ENCODE measurements at places on chromosomes 3 and 15.

- DNase-seq = no peak
Observed at GRCh38 chr3:108088697-108089096, 2.1 kb downstream of the CD47 start.

GRCh38 chr15:23595368-23595767 lies 29.9 kb downstream of the MKRN3 start:
- DNase-seq = no peak

DNA sequence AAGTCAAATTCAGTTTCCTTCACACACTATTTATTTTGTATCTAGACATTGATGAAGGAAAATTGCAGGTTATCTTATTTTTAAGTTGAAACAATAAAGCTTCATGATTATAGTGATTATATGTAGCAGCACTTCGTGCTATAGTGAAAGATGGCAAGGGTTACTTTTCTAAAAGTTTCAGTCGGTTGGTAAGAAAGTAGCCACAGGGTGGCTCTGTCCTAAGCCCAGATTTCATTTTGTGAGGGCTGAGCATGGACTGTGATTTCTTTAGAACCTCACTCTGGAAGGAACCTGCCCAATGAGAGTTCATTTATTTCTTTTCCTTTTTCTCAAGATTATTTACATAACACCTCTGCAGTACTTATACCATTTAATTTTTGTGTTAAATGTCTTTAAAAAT lies 66.5 kb downstream of the NME9 start:
- DNase-seq = no peak

DNA sequence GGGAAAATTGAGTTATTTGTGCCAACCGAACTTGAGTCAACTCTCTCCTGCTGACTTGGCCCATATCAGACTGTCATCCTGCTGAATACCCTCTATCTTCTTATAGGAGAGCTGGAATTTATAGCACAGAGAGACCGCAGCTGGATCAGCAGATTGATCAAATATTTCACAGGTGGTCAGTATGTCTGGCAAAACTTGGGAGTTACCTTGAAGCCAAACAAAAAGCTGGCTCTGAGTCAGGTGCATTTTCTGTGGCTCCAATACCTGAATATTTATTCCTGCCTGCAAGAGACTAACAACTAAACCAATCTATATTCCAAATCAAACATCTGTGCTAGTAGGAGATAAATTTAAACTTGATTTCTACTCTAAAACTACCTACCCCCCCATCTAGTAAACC lies 752.1 kb upstream of the ALCAM start:
- DNase-seq = no peak

DNA sequence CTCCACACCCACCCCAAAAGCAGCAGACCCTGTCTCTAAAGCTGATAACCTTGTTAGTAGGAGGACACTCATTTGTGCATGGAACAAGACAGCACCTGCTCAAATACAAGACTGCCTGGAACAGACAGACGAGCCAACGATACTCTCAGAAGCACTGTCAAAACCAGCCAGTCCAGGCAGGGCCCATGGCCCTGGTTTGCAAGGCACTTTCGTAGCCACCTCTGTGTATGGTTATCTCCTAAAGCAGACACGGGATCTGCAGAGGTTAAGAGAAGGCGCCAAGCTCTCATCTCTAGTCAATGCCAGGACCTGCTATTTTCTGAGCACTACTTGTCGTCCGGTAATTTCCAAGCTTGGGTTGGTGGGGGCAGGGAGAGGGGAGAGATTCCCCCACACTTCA lies 10.5 kb downstream of the NTRK3 start:
- DNase-seq = no peak

DNA sequence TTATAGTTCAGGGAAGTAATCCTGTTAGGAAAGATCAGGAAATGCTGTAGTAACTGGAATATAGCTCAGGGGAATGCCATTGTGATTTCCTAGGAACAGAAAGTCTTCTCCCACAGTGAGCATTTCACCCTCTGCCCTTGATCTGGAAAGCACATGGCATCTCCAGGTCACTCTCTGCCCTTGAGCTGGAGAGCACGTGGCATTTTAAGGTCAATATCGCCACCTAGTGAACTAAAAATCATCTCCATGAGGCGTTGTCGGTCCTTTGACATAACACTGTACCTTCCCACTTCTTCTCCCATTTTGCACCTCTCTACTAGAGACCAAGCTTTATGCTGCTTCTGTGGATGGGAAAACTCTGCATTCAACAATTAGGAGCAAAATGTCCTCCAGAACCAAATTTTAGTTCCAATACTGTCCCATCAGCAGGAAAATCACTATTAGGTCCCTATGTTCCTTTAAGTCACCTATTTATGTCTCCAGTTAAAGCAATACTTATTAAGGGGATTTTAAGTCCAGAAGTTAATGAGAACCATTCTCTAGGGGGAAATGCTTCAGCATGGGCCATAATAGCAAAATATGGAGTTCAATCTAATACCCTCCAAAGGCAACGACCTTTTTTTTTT lies 54.7 kb upstream of the GK5 start:
- DNase-seq = peak; percentile 81

- peak; percentile 30 for DNase-seq
Observed at GRCh38 chr3:42802876-42803413, 1.3 kb downstream of the HIGD1A start.

DNA sequence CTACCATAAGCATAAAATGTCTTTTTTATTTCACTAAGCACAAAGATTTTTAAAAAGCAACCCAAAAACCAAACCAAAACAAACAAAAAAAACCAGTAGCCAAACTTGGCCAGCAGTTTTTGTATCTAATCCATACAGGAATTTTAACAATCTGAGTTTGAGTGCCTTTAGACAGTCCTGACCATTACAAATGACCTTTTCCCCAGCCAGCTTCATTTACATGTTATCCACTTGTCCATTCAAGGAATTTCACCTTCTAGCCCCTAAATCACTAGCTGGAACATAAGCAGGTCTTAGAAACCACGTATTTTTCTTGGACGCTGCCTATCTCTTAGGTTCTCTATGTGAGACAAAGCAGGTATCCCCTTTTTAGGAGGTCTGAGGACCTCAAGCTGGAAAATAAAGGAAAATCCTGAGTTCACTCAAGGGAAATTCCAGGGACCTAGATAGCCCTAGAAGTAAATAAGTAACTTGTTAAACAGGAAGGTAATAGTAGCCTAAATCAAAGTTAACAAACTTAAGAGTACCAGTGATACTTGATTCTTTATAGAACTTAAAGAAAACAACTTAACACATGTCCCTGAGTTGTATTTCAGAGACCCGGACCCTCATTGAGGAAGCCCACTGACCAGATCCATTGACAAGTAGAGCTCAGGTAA lies 34.2 kb downstream of the CIP2A start:
- DNase-seq = no peak

GRCh38 chr15:70286113-70286806 lies 188.5 kb upstream of the TLE3 start:
- no peak for DNase-seq

- DNase-seq = no peak
Observed at GRCh38 chr15:77831986-77832385, 199.3 kb upstream of the LINGO1 start.

DNA sequence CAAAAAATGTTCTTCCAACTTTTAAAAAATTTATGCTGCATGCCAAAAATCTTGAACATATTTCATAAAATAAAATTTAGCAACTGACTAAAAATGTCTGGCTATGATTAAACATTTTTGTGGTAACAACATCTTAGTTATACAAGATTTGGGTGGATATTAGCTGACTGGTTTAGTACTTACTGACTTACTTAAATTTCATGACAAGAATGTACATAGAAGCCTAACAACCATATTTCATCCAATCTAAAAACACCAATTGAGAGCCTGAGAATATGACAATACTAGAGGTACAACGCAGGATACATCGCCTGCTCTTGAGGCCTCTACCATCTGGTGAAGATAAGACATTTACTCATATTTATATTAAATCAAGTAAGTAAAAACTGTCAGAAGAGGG lies 34.6 kb downstream of the GNB4 start:
- no peak for DNase-seq

All from Kasumi-1 (cell line).